Stimulated activated CD8-positive, alpha-beta memory T cell treated with anti-CD3 and anti-CD28 coated beads, Interleukin-7, amount 100 ng/mL, for 24 hours (primary cell): ENCODE measurements at places on chromosomes 13 and 19.

DNA sequence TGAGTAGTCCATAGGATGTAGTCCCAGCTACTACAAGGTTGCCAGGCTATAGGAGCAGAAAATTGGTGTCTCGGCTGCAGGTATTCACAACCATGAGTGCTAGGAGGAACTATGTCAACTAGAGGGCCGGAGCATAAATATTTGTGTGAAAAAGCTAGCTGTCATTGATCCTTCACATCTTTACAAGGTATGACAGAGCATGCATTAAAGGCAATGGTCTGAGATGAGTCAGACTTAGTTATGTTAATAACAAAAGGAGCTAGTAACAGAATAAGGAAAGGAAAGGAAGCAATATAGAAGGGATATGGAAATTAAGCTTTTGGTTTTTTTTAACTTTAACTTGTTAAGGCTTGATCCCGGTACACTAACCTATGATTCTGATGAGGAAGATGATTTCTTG is 40.9 kb upstream of the PSG9 start:
- no peak for DNase-seq

DNA sequence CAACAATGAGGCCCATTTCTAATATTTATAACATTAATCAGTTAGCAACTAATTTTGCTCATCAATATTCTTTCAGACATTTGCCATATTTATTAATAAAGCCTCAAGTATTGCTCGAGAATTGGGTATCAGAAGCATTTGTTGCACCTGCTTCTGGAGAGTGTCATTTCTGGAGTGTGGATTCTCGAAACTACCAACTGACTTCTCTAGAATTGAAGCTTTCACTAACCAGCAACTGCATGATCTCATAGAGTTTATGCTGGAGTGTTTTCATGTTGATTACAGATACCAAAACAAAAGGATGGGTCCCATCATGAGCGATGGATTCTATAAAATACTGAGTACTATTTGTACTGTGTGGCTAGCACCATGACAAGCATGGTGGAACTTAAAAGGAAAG is 121.0 kb upstream of the SLC7A1 start:
- DNase-seq, result no peak

GRCh38 chr19:5667751-5668271 is 12.5 kb downstream of the MICOS13 start:
- no peak for DNase-seq

GRCh38 chr13:44976949-44977583 is 12.2 kb downstream of the NUFIP1 start:
- no peak for DNase-seq

- DNase-seq, result peak; percentile 15
These were observed 176.9 kb downstream of the SHISA2 start for GRCh38 chr13:25874907-25875306.

GRCh38 chr13:57527114-57527735 is 104.3 kb upstream of the PCDH17 start:
- no peak for DNase-seq

GRCh38 chr19:17054746-17055145 is 20.5 kb downstream of the HAUS8 start:
- DNase-seq, result no peak

GRCh38 chr19:35673121-35673804 is 6.9 kb downstream of the UPK1A start:
- DNase-seq, result no peak
